ENCODE measurements at places on chromosomes 2 and 18. TPM values are rescaled to one million over a fixed set of nuclear protein-coding genes. Genes with fewer than 3 reads are reported as not detected.

The DARS1 gene
- total RNA-seq = 56.3 TPM

The UGT1A9 gene
- not detected for total RNA-seq

The UGT1A3 gene
- not detected for total RNA-seq

DNA sequence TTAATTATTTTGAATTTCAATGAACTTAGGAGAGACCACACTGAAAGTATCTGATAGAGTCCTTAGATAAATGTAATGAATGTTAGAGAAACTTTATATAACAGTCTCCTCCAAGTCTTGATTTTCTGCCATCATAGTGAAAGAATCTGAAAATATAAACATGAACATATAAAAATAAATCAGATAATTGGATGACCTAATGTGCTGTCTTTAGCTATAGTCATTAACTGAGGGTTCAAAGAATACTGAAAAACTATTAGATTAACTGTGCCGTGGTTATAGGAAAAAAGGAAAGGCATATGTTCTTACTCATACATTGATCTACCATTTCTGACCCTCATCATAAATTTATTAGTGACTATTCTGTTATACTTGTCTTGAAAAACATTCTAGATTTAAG is 47.0 kb upstream of the SPAG16 start:
- no peak overlapping the region for H3K27ac ChIP-seq
- H3K4me1 ChIP-seq = peaks cover 9% of the 10 kb centered on the region
- DNase-seq = no peak
- peaks cover 5% of the 10 kb centered on the region for H3K27me3 ChIP-seq

DNA sequence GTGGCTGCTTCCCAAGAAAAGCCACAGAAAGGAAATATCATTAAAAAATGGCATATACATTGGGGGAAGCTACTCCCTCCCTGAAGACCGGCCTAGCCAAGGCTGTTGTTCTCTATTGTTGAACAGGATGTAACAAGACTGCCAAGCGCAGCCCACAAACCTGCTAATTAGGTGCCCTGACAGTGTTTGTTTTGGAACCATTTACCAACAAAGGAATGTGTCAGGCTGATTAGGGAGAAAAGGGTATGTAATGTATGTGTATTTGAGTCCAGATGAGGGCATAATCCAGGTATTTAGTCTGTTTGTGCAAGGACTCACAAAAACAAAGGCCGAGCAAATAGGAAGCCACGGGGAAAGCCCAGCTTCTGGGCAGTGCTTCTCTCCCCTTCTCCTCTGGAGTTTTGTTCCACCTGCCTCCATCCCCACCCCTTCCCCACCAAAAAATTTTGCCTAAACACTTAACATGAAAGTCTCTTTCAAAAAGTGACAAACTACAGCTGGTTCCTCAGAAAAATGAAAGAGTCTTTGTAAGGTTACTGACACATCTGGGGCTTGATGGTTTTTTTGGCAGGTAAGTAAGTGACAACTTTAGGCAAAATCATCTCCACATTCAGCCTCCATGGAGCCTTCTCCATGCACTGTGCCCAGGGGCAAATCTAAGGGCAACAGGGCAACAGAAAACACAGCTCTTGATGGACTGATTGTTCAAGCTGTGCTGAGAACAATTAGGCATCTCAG is 78.3 kb upstream of the FZD5 start:
- DNase-seq = no peak
- peak overlapping the region; percentile 58 for H3K27ac ChIP-seq
- H3K4me1 ChIP-seq = peaks cover 28% of the 10 kb centered on the region
- no peaks in the 10 kb centered on the region for H3K36me3 ChIP-seq
- H3K27me3 ChIP-seq = no peaks in the 10 kb centered on the region

- no peak overlapping the region for H3K27ac ChIP-seq
- H3K4me3 ChIP-seq = no peak overlapping the region
- H3K27me3 ChIP-seq = no peaks in the 10 kb centered on the region
- H3K4me1 ChIP-seq = peaks cover 19% of the 10 kb centered on the region
- no peaks in the 10 kb centered on the region for H3K36me3 ChIP-seq
These were observed 61.2 kb downstream of the CCDC85A start for GRCh38 chr2:56244911-56245530.

GRCh38 chr2:125224830-125225229 is 1199.7 kb downstream of the CNTNAP5 start:
- H3K36me3 ChIP-seq = no peaks in the 10 kb centered on the region
- H3K27me3 ChIP-seq = no peaks in the 10 kb centered on the region
- no peak for DNase-seq
- no peak overlapping the region for H3K27ac ChIP-seq

GRCh38 chr2:143440411-143441012 is 311.3 kb downstream of the ARHGAP15 start:
- no peaks in the 10 kb centered on the region for H3K36me3 ChIP-seq
- peak overlapping the region; percentile 76 for H3K27ac ChIP-seq
- DNase-seq = no peak
- no peaks in the 10 kb centered on the region for H3K27me3 ChIP-seq
- H3K4me1 ChIP-seq = peaks cover 4% of the 10 kb centered on the region

- H3K4me1 ChIP-seq = no peaks in the 10 kb centered on the region
- H3K36me3 ChIP-seq = no peaks in the 10 kb centered on the region
- no peak overlapping the region for H3K27ac ChIP-seq
- no peaks in the 10 kb centered on the region for H3K27me3 ChIP-seq
- no peak for DNase-seq
These were observed 284.8 kb downstream of the MREG start for GRCh38 chr2:215728504-215729065.

GRCh38 chr18:48885924-48886400 is 64.8 kb downstream of the SMAD7 start:
- DNase-seq = no peak
- no peak overlapping the region for H3K4me3 ChIP-seq
- H3K36me3 ChIP-seq = no peaks in the 10 kb centered on the region
- H3K4me1 ChIP-seq = peaks cover 28% of the 10 kb centered on the region
- H3K27ac ChIP-seq = no peak overlapping the region
- H3K27me3 ChIP-seq = no peaks in the 10 kb centered on the region

GRCh38 chr2:641872-642815 is 35.1 kb downstream of the TMEM18 start:
- no peak overlapping the region for H3K4me3 ChIP-seq
- no peaks in the 10 kb centered on the region for H3K36me3 ChIP-seq
- no peaks in the 10 kb centered on the region for H3K4me1 ChIP-seq
- peaks cover 70% of the 10 kb centered on the region for H3K27me3 ChIP-seq
